CD4-positive, alpha-beta T cell treated with Interleukin-10 for 1 hour (primary cell): ENCODE measurements at places on chromosomes 12 and 14.

DNA sequence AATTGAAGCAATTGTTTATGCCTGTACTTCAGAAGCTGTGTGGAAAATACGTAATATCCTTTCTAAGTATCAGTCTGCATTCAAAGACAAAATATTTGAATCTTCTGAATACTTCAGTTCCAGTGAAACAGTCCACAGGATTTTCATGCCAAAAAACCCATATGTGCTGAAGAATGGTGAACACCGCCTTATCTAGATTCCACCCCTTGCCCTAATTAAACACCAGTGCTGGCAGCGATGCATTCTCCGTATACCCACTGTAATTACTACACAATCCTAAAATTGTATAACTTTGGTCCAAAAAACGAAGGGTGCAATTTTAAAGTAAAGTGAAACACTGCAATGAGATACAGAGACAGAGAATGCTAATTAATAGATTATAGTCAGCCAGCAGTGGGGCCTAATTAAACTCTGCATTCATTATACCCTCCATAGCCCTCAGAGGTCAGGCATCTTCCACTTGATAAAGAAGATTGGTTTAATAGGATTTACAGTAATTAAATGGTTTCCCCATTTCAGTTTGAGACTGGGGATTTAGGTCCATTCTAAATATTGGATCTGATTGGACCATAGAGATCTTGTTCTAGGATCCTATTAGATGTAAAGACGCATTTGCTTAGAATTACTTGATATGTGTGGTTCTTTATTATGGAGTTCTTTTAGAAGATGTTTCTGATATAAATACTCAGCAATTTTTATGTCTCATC is 43.9 kb downstream of the ERC1 start:
- DNase-seq = no peak

GRCh38 chr12:82841487-82841904 is 154.8 kb downstream of the TMTC2 start:
- no peak for DNase-seq

GRCh38 chr12:121182222-121182893 is 27.6 kb upstream of the P2RX4 start:
- DNase-seq = no peak

GRCh38 chr14:105390849-105391500 is 7.4 kb upstream of the TEX22 start:
- DNase-seq = no peak

DNA sequence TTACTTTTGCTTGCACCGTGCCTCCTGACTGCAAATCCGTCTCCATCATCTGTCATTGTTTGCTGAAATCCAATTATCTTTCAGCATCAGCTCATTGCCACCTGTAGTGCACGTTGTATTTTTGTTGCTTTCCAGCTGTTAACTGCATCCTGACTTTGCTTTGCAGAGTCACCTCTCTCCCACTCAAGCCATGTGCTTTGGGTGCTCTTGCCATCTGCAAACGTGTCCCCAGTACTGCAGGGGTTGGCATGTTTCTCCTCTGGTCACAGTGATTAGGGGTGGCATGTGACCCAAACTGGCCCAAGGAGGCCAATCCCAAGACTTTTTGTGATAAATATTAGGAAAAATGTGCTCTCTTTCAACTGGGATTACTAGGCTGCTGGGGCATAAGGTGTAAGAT is 10.5 kb upstream of the TMED2 start:
- DNase-seq = no peak

- DNase-seq = no peak
Observed at GRCh38 chr12:110109037-110109836, 14.9 kb upstream of the IFT81 start.

GRCh38 chr12:116698116-116698515 is 39.8 kb downstream of the SPRING1 start:
- DNase-seq = no peak

DNA sequence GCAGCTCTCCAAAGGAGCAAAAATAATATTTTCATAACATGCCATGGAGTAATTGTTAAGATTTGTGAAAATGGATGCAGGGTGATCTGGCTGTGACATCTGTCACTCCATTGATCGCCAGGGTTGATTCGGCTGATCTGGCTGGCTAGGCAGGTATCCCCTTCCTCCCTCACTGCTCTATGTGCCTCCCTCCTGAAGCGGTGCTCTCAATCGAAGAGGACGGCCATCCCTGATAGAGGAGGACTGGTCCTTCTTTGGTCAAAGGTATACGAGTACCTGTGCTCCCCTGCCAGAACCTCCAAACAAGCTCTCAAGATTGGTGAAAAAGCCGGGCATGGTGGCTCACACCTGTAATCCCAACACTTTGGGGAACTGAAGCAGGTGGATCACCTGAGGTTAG is 47.9 kb downstream of the VCPKMT start:
- DNase-seq = no peak
